Fibroblast of skin of right quadriceps (primary cell): ENCODE measurements at places on chromosomes 4 and X.

- no peak for DNase-seq
These were observed 13.5 kb downstream of the TSPAN7 start for GRCh38 chrX:38574858-38575257.

DNA sequence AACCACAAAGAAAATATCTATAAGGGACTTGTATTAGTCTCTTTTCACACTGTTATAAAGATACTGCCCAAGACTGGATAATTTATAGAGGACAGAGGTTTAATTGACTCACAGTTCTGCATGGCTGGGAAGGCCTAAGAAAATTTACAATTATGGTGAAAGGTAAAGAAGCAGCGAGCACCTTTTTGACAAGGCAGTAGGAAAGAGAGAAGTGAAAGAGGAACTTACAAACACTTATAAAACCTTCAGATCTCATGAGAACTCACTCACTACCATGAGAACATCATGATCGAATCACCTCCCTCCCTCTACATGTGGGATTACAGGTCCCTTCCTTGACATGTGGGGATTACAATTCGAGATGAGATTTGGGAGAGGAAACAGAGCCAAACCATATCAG lies 856.0 kb downstream of the TRAM1L1 start:
- no peak for DNase-seq

- DNase-seq, result no peak
These were observed 44.1 kb upstream of the FAT1 start for GRCh38 chr4:186767794-186768193.

DNA sequence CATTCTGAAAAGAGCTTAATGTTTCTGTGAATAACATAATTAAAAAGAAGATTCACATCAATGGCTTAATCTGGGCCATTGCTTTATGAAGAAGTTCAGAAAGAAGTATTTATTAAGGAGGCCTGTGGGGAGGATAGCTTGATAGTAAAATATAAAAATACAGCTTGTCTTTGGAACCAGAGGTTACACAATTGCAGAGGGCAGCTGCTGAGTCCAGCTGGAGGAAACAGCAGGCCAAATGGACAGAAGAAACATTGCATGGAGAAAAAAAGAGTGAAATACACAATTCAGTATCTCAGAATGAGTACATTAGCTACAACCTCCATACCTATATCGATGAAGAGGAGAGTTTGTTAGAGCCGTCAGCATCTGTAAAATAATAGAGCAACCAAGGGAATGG lies 148.0 kb upstream of the NPY2R start:
- no peak for DNase-seq

GRCh38 chr4:145626623-145626982 lies 7.4 kb downstream of the MMAA start:
- peak; percentile 20 for DNase-seq

- no peak for DNase-seq
These were observed 46.4 kb upstream of the PARM1 start for GRCh38 chr4:74886484-74886883.

- DNase-seq, result peak; percentile 95
These were observed 12.8 kb upstream of the BOD1L1 start for GRCh38 chr4:13640149-13640940.

DNA sequence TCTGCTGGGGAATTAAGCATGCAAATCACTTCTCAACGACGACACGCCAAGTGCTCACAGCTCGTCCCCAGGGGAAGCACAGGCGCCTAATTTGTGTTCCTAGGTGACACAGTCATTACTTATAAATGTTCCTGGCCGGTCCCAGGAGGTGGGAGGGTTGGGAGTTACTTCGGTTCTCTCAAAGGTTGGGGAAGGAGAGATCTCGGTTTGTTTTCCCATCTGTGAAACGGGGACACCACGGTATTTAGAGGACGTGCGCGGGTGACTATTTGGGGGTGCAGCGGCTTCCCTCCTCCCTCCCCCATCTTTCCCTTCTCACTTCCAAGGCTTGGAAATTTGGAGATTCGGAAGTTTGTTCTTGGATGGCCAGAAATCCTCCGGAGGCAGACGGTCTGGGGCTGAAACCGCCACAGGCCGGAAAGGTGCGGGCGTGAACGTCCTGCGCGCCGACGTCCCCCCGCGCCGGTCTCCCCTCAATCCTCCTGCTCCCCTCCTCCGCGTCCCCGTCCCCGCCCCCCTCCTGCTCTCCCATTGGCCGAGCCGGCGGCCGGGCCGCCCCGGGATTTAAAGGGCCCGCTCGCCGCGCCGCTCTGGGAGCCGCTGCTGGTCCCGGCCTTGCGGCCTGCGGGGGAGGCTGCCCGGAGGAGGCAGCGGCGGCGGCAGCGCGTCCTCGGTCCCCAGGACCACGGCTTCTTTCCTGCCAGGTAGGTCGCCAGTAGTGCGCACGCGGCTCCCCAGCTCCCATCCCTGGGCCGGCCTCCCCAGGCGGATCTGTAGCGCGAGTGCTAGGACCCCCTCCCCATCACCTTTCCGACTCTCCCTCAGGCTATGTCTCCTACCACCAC lies at the start of gene PORCN:
Gene PORCN (plus strand): TSS at position 593 of the 845 bp plus-strand sequence. CDS start 829 bp downstream, outside the sequence.
- DNase-seq, result peak; percentile 64

DNA sequence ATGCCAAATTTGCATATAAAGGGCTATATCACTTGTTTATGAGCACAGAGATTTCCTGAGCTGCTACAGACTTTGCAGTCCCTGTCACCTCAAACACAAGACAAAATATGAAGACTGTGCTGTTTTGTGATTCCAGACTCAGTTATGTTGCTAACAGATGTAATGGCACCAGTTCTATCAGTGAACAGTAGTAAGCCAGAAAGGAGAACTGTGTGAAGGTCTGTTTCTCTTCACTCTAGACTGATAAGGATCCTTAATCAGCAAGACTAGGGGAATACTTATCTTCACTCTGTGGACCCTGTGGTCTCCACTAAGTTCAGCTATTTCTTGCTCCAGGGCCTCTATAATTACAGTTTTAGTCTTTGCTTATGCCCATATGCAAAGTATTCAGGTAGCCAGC lies 82.7 kb downstream of the ANXA5 start:
- no peak for DNase-seq

GRCh38 chr4:157824021-157824420 lies 348.8 kb downstream of the GASK1B start:
- DNase-seq, result no peak

DNA sequence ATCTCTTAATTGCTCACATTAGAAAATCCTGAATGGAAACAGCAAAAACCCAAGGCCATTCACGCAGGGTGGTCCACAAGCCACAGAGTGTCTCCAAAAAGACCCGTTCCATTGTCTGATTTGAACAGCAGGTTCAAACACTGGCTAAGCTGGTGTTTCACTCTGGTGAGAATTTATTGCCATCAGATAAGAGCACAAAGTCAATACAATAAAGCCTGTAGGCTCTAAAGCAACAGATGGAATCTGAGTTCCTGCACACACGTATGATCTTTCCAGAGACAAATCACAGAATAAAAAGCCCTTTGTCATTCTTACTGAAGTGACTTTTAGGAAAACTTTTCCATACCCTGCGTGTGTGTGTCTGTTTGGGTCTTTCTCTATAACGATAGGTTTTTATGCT lies 5.1 kb upstream of the SFRP2 start:
- no peak for DNase-seq

- no peak for DNase-seq
These were observed 53.5 kb upstream of the NPFFR2 start for GRCh38 chr4:71978210-71978835.

- peak; percentile 77 for DNase-seq
These were observed 430 bp downstream of the HDAC6 start for GRCh38 chrX:48802089-48802904.

DNA sequence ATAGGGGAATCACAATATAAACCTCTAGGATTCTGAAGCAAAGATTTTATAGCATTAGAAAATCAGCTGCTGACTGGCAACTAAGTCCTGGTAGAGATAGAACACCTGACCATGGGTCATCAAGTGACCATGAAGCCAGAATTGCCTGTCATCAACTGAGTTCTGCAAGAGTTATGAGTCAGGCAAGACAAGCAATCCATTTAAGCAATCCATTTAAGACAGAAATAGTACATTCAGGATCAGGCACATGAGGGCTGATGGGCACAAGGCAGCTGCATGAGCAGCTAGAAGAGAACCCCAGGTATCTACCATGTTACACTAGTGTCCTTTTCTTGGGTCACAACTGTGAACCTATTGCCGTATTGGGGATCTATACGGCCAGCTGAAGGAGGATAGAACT lies 98.9 kb downstream of the SPRY1 start:
- DNase-seq, result no peak

DNA sequence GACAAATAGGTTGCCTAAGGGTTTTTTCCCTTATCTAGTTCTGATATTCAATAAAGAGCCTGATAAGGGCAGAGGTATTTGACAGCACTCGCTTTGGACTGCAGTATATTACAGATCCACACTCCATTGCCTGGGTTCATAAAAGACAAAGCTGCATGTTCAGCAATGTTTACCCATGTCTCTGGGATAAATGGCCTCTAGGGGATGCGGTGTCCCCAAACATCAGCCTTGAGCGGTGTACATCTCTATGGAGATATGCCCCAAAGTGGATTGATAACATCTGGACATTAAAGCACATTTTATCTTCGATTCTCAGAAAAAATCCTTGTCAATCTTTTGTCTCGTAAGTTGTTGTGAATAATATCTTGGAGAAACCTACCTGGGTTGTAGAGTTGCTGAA lies 660.8 kb upstream of the AADAT start:
- no peak for DNase-seq

DNA sequence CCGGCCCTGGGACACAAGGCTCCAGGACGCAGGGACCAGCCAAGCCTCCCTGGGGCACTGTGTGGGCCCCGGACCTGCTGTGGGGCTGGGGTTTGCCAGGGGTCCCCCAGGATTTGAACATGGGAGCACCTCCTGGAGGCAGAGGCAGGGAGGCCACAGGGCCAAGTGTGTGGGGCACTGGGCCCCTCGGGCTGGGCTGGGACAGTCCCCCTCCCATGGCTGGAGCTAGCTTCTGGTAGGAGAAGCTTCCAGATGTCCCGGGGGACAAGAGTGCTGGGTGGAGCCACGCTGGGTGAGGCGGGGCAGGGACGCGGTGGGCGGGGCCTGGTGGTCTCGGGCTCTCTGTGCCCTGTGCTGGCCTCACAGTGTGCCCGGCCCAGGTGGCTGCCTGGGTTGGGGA lies 18.6 kb downstream of the FGFRL1 start:
- no peak for DNase-seq
